ENCODE measurements at places on chromosomes 5 and 9.

GRCh38 chr9:224582-225520 is 10.2 kb downstream of the DOCK8 start:
- peak; percentile 33 for DNase-seq

DNA sequence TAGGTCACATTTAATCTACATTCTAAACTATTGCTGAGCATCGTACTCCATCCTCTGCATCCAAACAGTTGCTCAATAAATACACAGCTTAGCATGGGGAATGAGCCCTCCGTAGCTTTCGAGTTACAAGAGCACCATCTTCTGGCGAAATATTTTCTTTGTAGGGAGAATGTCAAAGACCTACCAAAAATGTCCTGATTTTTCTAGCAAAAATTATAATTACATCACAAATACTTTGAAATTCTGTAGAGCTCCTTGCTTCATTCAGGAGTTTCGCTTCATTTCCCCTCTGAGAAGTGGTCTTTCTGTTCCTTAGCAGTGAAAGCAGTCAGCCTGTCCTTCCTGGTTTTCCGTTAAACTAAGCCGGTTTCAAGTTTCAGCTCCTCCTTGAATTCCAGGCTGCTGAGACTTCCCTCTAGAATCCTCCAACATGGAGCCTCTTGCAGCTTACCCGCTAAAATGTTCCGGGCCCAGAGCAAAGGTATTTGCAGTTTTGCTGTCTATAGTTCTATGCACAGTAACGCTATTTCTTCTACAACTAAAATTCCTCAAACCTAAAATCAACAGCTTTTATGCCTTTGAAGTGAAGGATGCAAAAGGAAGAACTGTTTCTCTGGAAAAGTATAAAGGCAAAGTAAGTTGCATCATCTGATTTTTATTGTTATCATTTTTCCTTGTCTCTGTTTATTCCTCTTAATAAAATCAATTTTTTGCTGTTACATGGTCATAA is at the start of gene GPX8:
TSS of gene GPX8 (plus strand) at position 409 of the 730 bp plus-strand sequence. CDS start at position 431, 22 bp downstream.
- DNase-seq: peak; percentile 79

DNA sequence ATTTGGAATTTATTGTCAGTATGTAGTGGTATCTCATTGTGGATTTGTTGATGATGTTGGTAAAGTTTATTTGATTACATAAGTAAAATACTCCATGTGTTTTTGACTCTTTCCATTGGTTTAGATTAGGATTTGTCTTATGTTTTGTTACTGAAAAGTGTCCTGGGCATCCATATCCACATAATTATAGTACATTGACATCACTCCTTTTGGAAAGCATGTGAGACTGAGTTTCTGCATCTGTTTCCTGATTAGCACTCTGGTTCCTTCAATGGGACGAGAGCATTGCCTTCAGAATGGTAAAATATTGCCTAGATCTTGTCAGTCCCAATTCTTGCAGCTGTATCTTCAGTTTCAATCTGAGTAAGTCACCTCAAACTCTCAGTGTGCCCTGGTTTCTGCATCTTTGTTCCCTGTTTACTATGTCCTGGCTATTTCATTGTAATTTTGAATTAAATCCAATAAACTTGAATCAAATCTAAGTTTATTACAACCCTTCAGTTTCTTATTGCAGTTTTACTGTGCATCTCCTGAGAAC is 128.1 kb downstream of the FBXO38 start:
- DNase-seq: no peak

- no peak for DNase-seq
Measured at GRCh38 chr9:135584934-135585333, 23.4 kb downstream of the PAEP start.

GRCh38 chr9:17521100-17521855 is 57.6 kb upstream of the SH3GL2 start:
- no peak for DNase-seq

DNA sequence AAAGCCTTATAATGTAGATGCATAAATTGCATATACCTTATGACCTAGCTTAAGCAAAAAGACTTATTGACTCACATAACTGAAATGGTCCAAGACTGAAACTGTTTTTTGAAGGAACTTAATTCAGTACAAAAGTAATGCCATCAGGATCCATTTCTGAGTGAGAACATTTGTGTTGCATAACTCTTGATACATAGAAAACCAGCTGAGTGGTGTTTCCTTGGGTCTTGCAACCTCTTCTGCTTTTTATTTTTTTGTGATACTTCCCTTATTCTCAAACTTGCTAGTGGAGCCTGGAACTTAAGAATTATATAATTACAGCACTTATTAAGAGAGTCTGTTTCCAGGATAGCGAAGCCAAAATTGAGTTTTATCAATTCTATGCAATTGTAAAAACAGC is 272.0 kb downstream of the MAN2A1 start:
- no peak for DNase-seq

Data from hepatocyte (in vitro differentiated cells).